SHP77 (cell line): ENCODE measurements at places on chromosomes 13 and 19.

DNA sequence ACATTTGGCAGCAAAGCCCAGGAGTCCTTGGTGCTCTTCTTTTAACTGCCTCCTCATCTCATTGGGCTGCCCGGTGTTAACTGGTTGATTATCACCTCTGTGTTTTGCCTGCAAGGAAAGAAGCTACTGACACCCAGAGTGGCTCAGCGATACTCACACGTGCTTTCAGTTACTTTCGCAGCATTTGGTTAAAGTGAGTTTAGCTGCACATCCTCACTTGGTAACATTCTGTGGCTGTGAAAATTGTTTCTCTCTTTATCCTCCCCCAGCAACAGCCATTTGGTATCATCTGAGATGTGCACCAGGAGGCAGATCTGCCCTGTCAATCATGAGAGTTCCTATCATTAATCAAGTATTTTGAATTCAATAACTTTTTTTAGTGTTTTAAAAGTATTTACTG, 44.6 kb upstream of the GPR183 start:
- no peak for DNase-seq

DNA sequence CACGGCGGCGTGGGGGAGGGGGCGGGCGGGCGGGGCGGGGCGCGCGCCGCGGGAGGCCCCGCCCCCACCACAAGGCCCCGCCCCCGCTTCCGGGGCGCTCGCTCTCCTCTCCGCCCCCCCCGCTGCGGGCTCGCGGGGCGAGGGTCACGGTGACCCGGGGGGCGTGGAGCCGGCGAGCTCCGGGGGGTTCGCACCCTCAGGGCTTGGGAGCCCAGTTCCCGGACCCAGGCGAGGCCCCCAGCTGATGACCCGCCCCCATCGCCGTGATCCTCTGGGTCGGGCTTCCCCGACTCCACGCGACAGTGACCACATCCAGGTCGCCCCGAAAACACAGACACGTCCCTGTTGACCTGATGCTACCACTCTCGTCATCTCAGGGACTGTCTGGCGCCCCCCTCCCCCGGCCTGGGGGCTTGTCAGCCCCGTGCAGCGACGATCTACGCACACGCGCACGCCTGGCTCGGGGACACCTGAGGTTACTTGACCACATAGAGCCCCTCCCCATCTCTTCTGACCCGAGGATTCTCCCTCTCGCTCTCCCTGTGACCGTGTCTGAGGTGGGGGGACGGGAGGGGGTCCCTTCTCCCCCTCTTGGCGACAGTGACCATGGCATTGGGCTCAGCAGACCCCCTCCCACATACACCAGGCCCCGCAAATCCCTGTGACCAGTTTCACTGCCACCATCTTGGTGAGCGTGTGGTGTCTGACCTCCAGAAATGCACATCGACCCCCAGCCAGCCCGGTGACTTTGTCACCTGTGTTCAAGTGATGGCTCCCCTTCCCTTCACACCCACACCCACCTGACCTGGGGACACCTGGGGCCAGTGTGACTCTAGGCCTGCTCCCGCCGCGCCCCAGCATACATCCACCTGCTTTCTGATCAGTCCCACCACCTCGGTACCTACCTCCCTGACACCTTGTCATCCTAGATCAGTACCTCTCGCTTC, 670 bp downstream of the MAP2K7 start:
- peak; percentile 48 for DNase-seq

GRCh38 chr13:42360046-42360574, 88.2 kb downstream of the AKAP11 start:
- no peak for DNase-seq

GRCh38 chr19:6232601-6233055, 47.1 kb downstream of the MLLT1 start:
- DNase-seq = no peak

DNA sequence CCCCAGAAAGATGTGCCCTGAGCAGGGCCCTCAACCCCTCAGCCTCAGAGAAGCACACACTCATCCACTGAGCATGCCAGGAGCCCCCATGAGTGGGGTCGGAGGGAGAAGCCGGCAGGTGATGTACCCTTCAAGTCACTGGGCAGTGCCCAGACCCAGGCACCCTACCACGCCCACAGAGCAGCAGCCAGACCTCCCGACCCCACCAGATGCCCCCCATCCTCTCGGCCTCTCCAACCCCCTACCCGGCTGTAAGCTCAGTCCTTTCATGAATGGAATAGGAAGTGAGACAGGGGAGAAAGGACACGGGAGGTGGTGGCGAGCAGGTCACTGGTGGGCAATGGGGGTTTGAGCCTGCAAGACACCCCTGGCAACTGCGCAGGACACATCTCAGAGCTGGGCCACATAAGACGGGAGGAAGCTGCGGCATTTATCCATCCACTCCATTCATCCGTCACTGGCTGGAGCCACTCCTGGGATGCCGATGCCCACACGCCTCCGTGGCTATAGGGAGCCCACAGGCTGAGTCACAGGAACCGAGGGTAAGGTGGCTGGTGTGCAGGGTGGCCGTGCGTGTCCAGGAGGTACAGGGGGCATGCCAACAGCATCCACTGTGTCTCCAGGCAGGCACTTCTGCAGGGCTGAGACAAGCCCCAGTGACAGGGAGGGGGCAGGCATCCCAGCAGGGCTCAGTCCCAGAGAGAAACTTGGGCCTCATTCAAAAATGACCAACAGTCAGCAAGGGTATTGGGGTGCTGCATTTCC, 23.8 kb upstream of the VSTM2B start:
- no peak for DNase-seq

- no peak for DNase-seq
These were observed 45.3 kb upstream of the PCDH9 start for GRCh38 chr13:67275351-67275960.

DNA sequence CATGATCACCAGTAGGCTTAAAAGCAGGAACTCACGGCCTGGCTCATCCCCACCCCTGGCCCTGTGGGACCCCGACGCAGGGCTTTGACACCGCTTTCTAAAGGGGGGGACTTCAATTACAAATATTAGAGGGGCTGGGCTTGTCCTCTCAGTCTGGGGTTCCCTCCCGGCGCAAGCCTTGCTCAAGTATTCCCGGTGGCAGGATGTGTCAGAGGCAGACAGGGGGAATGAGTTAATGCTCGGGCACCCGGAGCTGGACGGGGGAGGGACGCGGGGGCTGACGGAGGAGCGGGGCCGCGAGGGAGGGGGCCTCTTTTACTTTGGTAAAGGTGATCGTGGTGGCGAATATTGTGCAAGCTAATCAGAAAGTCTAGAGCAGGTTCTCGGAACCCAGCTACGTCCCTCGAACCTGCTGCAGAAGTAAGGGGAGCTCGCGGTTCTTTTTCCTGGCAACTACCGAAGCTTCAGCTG, 1.1 kb downstream of the FGF14 start:
- peak; percentile 65 for DNase-seq
